ENCODE measurements at places on chromosomes 4 and X.
A peak's percentile ranks its signal among the peaks of the same experiment; 100 is the strongest.

DNA sequence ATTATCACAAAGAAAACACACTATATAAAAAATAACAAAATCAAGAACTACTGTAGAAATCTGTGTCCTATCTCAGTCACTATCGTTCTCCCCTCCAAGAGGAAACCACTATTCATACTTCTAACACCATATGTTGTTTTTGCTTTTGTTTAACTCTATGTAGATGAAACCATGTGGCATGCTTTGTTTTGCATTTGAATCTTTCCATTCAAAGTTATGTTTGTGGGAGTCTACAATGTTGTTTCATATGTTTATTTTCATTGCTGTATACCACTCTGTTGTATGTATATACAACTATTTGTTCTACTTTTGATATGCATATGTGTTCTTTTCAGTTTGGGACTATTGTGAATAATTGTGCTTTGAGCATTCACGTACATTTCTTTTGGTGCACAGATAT lies 116.1 kb downstream of the PABPC4L start:
- DNase-seq = no peak

- peak; percentile 17 for DNase-seq
These were observed 70.7 kb upstream of the HCCS start for GRCh38 chrX:11040405-11040804.

DNA sequence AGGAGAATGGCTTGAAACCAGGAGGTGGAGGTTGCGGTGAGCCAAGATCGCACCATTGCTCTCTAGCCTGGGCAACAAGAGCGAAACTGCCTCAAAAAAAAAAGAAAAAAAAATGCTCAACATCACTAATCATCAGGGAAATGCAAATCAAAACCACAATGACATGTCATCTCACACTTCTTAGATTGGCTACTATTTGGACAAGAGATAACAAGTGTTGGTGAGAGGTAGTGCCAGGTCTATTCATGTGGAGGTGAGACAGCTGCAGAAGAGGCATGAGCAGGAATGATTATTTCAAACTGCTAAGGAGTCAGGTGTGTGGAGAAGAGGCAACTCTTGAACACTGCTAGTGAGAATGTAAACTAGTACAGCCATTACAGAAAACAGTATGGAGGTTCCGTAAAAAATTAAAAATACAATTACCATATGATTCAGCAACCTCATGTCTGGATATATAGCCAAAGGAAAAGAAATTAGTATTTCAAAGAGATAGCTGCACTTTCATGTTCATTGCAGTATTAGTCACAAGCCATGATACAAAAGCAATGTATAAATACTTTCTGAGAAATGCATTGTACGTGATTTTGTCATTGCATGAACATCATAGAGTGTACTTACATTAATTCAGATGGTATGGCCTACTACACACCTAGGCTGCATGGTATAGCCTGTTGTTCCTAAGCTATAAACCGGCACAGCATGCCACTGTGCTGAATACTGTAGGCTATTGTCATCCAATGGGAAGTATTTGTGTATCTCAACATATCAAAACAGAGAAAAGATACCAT lies 75.3 kb downstream of the TMEM144 start:
- no peak for DNase-seq

- no peak for DNase-seq
These were observed 11.0 kb downstream of the RXFP1 start for GRCh38 chr4:158532556-158533231.

DNA sequence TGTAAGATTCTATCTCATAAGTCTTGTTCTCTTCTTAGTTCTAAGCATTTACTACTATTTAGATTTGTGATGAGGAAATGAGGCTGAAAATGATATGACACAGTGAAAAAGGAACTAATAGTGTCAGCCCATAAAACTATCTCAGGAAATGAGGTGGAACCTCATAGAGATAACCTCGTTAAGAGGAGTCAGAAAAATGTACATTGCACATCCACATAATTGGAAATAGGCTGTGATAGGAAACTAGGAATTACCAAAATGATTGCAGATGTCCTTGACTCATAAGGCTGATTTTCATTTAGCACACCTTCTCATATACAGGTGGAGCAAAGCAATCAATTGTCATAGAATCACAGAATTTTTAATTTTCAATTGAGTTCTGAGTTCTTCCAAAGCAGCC lies 26.8 kb downstream of the ANXA10 start:
- no peak for DNase-seq

GRCh38 chrX:9562851-9563250 lies 98.0 kb downstream of the TBL1X start:
- peak; percentile 80 for DNase-seq

- no peak for DNase-seq
These were observed 216.1 kb upstream of the PSAPL1 start for GRCh38 chr4:7650606-7651385.
